Forelimb muscle (tissue), 1 donor: ENCODE measurements at places on chromosomes 1 and 21. TPM values are rescaled to one million over a fixed set of nuclear protein-coding genes. Genes with fewer than 3 reads are reported as not detected.

- DNase-seq, result no peak
Measured at GRCh38 chr1:179034720-179035119, 9.0 kb downstream of the FAM20B start.

DNA sequence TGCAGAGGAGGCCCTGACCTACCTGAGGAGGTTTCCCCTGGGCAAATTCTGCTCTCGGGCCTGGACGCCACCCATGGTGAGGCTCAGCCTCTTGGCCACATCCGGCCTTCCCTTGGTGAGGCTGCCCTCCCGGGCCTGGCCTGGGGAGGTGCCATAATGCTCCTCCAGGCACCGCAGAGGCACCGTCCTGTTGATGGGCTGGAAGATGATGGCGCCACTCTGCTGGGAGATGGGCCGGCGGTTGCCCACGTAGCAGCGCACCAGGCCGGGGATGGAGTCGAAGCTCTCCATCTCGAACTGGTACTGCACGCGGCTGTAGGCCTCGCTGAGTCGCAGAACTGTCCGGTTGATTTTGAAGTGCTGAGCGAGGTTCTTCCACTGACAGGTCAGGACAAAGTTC is 92.7 kb downstream of the BCAR3 start:
- no peak for DNase-seq

DNA sequence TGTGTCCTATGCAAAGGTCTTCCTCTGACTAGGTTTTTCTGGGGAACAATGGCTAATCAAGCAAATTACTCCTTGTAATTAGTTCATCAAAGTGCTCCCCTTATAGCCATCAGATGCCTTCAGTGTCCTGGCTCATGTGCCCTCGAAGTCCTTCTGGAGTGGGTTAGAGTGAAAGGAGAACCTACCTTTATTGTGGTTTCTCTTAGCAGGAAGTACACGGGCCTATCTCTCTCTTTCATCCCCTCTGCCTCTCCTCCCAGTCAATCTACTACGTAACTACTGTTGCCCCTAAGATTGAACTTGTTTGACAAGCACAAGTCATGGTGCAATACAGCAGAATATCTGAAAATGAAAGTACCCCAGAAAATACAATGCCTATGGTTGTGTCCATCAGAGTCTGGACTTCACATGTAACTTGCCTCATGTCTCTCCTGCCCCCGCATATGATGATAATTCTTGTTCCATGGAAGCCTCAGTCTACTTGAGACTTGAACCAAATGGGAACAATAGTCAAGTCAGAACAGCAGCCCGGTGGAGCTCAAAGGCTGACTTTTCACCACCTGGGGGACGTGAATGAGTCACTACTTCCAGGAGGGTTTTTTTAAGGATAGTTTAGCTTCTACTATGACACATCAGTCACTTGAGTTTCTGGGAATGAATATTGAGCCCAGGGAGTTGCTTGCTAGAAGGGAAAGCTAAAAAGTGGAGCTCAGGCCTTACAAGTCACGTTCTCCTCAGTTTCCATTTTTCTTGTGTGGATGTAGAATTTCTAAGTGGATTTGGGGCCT is 243.6 kb downstream of the TNR start:
- DNase-seq, result no peak

- DNase-seq, result no peak
Measured at GRCh38 chr1:21938732-21939538, 1.8 kb upstream of the HSPG2 start.

GRCh38 chr21:33069994-33070743 is at the start of gene OLIG1:
TSS of gene OLIG1 (plus strand) at chr21:33070141. CDS start at chr21:33070247, 106 bp downstream.
- no peak for DNase-seq

DNA sequence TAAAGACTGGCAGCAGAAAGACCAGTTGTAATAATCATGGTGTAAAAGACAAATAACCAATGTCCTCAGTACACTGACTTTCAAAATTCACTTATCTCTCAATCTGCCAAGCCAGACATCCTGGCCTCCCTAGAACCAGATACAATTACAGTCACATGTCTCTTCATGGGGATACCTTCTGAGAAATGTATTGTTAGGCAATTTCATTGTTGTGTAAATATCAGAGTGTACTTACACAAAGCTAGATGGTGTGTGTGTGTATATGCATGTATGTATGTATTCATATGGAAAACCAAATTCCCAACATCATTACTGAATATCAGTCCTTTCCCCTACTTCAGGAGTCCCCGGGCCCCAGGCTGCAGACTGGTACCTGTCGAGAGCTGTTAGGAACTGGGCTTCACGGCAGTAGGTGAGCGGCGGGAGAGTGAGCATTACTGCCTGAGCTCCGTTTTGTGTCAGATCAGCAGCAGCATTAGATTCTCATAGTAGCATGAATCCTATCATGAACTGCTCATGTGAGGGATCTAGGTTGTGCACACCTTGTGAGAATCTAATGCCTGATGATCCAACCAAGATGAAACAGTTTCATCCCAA is 65.3 kb upstream of the ZNF326 start:
- no peak for DNase-seq

DNA sequence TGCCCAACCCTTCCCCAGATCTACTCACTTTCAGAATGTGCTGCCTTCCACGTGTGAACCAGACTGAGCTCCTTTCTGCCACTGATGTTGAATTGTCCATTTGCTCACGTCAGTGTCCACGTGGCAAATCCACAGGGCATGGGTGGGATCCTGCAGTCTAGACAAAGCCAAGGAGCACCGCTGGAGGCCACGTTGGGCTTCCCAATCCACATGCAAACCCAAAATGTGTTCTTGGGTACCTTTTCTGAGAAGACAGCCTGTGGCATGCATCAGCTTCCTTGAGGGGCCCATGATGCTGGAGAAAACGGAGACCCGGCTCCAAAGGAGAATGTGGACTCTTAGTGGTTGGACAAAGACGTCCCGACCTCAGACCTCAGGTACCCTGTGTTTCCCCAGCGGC is 87.6 kb downstream of the PDE9A start:
- no peak for DNase-seq

DNA sequence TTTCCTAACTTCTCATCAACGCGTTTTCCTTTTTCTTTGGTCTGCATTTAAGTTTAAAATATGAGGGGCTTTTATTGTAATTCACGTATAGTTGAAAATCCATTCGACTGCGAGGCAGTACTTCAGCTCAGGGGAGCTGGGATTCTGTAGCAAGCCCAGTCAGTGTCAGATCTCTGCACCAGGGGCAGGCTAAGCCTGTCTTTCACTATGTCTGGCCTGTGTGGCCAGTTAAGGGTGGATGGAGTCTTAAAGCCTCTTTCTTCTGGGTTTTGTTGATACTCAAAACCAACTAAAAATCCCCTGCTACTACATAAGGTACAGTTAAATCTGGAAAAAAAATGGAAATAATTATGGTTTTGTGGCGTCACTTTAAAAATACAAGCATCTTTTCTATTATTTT is 124.7 kb downstream of the TYW3 start:
- no peak for DNase-seq

DNA sequence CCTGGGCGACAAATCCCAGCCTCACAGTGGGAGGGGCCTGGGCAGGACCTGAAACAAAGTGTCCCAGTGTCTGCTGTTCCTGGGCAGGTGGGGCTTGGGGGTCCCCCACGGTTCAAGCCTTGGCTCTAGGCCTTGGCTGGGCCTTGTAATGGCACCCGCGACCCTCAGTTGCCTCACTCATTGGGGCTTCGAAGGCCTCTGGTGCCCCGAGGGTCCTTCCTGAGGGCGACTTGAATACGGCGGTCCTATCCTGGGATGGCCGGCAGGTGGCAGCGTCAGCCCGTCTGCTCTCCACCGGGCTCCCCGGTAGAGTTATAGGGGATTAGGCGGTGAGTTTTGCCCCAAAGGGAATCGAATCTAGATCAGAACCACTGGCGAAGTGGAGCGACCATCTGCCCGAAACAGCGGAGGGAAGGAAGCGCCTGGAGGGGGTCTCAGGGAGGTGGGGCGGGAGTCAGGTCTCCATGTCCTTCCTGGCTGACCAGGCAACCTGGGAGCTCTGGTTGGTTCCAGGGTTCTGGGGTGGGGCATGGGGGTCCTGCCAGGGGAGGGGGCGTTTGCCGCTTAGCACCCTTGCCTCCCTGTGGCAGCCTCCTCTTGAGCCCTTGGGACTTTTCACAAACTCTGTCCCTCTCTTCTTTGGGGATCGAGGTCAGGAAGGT is 2.1 kb upstream of the PEX10 start:
- DNase-seq, result no peak

The ATPAF1 gene
- 49.3 TPM for polyA plus RNA-seq

The C1orf216 gene
- polyA plus RNA-seq, result 9.5 TPM

The PYHIN1 gene
- polyA plus RNA-seq, result 0.22 TPM

The SLC45A1 gene
- 0.52 TPM for polyA plus RNA-seq

The RORC gene
- polyA plus RNA-seq, result 10.8 TPM
